NCI-H187 treated with DMSO at 0.1 percent for 48 hours (cell line): ENCODE measurements at places on chromosomes 13 and 19.

DNA sequence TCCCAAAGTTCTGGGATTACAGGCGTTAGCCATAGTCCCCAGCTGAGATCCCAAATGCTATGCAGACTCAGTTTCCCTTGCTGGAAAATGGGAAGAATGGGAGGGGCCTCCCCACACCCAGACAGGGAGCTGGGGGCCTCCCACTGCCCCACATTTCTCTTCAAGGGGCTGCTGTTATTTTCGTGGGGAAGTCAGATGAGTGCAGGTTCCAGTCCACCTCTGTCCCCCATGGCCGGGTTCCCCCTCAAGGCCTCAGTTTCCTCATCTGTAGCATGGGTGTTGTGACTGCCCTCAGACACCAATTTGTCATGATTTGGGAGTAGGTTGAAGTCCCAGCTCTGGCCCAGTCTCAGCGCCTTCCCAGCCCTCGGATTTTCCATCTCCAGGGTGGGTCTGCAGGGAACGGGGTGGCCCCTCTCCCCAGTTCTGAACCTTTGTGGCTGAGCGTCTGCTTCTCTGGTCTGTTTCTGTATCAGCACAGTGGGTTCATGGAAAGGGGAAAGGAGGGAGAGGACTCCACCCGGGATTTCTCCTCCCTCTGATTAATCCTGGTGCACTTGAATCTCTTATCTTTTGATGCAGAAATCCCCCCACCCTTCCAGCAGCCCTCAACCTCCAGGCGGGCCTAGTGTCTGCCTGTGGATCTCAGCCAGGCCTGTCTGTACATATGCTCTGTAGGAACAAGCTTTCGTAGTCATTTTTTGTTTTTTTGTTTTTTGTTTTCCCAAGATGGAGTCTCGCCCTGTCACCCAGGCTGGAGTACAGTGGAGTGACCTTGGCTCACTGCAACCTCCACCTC lies 12.2 kb downstream of the NFIC start:
- DNase-seq, result no peak

GRCh38 chr19:10316229-10317044 lies 622 bp upstream of the FDX2 start:
- DNase-seq, result no peak

DNA sequence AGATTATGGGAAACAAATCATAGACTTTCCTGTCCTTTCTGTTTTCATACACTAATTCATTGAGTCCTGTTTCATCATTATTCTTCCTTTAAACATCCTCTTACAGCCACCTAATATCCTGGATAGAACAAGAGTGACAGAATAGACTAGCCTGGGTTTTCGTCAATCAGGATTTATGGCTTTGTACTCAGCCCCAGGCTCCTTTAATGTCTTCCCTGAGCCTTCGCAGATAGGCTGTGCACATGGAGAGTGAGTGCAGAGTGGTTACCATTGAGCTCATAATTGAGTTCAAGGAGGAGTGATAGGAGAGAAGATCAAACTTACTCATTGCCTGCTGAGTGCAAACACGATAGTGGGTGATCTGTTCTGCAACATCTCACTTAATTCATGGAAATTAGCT lies 304.9 kb downstream of the TDRD3 start:
- no peak for DNase-seq

GRCh38 chr13:35723821-35724220 lies 247.3 kb upstream of the MAB21L1 start:
- no peak for DNase-seq

GRCh38 chr19:33722456-33723239 lies 74.0 kb upstream of the KCTD15 start:
- DNase-seq, result no peak

- no peak for DNase-seq
Observed at GRCh38 chr19:53037101-53038097, 7.1 kb upstream of the ERVV-2 start.

- DNase-seq, result no peak
Observed at GRCh38 chr19:50580240-50580639, 12.0 kb upstream of the LRRC4B start.

DNA sequence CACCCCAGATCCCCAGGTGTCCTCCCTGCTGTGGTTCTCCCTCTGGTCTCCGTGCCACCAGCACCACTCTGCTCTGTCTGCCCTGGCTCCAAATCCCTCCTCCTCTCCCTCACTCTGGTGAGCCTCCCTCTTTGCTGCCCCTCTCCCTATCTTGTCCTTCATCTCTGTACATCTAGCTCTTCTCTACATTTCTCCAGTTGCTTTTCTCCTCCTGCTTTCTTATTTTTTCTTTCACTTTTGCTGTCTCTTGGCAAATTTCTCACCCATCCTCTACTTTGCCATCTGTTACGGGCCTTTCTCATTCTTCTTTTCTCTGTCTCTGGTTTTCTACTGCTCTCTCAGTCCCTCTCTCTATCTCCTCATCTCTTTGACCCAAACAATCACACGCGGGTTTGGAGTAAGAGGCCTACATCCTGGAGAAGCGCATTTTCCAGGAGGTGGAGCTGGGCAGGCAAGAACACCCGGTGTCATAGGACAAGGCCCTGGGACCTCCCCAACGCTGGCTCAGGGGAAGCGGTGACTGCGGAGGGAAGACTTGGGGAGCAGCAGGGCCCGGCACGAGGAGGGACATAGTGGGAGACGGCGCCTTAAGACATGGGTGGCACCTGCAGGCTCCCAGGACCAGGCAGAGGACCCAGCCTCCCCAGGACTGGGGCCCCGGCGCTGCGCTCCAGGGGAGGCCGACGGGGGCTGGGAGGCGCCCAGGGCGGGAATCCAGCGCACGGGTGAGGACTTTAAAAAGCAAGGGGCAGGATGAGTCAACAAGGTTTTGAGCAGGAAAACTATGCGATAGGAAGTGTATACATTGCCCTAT lies 9.9 kb downstream of the ZNF611 start:
- DNase-seq, result no peak

DNA sequence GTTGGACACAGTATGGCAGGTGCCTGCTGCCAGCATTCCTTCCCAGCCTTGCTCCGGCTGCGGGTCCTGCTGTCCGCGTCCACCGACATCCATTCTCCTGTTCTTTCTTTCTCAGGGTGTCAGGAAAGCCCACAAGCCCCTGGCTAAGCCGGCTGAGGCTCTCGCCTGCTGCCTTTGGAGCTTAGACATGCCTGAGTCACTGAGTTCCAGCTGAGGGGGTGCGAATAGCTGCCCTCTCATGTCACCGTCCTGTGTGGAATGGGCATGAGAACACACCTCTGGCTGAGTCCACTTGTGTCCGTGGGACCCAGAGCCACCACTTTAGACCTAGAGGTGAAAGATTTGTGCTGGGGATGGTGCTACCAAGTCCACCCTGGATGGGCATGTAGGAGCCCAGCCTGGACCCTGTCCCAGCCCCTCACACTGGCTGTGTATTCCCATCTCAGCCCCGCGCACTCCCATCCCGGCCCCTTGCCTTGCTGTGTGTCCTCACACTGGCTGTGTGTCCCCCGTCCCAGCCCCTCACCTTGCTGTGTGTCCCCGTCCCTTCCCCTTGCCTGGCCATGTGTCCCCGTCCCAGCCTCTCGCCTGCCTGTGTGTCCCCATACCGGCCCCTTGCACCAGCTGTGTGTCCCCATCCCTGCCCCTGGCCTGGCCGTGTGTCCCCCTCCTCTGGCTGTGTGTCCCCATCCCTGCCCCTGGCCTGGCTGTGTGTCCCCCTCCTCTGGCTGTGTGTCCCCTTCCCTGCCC lies 24.6 kb upstream of the IRS2 start:
- no peak for DNase-seq

- no peak for DNase-seq
Observed at GRCh38 chr13:27283906-27284493, 13.4 kb downstream of the RASL11A start.

DNA sequence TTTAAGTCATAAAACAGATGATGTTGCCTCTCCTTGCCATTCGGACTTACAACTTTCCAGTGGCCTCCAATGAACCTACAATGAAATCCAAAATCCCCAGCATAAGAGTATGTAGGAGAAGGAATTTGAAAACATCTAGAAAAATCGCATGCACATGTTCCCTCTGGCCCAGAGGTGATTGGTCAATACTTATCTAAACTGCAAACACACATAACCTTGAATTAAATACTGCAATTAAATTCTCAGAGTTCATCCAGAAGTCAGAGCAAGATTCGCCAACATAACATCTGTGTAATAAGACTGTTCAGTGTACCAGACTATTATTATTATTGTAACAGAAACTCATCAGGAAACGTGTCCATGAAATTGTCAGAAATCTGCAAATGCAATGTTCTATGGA lies 82.2 kb upstream of the USP29 start:
- DNase-seq, result no peak

GRCh38 chr13:40336228-40337221 lies 329.9 kb downstream of the FOXO1 start:
- no peak for DNase-seq

DNA sequence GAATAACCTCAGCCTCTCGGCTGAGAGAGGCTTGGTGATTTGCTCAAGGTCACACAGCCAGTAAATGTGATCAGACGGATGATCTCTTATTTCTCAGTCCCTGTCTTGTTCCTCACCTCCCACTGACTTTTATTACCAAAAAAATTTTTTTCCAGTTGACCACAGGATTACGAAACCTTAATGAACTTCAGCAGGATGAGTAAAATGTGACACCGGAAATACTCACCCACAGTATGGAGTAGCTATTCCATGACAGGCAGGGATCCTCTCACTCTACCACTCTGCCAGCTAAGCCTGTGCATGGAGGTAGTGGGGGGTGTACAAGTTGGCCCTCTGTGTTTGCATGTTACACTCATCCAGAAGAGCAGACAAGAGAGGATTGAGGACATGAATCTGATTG lies 916.4 kb downstream of the UQCRFS1 start:
- DNase-seq, result no peak

- no peak for DNase-seq
Observed at GRCh38 chr13:110368408-110368807, 61.3 kb downstream of the COL4A2 start.

GRCh38 chr19:12496480-12496879 lies 11.9 kb upstream of the ZNF709 start:
- DNase-seq, result no peak

DNA sequence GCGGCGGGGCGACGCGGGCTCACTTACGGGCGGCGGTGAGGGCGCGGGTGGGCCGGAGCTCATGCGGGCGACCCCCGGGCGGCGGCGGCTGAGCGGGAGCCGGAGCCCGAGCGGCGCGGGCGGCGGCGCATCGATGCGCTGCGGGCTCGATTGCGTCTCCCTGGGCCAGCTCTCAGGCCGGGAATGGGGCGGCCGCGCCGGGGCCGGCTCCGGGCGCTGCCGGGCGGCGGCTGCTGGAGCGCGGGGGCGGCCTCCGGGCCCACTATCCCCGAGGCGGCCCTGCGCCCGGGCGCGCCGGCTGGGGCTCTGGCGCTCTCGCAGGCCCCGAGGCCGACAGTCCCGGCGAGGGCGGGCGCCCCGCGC lies 1.4 kb upstream of the TSHZ3 start:
- no peak for DNase-seq

DNA sequence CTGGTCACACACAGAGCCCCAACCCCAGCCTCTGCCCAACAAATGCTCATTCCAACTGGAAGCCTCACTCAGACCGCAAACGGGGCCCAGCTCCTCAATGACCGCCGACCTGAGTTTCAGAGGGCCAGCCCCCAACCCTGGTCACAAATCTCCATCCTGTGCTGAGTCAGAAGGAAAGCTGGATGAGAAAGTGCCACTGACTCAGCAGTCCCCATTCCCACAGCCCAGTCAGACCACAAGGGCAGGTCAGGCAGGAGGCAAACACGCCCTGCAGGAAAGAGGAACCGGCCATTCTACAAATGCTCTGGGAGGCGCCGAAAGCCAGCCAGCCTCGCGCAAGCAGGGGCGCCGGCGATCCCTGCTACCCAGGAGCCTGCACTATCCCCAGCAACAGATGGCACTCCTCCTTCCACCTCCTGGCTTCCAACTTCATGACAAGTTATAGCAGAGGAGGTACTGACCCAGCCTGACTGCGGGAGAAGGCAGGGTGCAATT lies 14.1 kb upstream of the PRKD2 start:
- DNase-seq, result no peak

GRCh38 chr13:43170506-43170905 lies 147.1 kb downstream of the DNAJC15 start:
- DNase-seq, result no peak

- DNase-seq, result no peak
Observed at GRCh38 chr19:50794074-50794875, 4.1 kb downstream of the ACP4 start.

DNA sequence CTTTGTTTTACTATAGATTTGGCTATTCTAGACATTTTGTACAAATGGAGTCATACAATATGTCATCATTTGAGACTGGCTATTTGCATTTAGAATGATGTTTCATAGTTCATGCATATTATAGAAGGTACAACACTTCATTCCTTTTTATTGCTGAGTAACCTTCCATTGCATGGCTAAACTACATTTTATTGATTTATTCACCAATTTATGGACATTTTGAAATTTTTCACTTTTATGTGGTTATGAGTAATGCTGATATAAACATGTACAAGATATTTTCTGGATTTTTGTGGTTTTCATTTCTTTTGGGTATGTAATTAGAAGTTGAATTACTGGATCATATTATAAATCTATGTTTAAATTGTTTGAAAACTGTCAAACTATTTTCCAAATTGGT lies 710.3 kb upstream of the SLITRK5 start:
- DNase-seq, result no peak

DNA sequence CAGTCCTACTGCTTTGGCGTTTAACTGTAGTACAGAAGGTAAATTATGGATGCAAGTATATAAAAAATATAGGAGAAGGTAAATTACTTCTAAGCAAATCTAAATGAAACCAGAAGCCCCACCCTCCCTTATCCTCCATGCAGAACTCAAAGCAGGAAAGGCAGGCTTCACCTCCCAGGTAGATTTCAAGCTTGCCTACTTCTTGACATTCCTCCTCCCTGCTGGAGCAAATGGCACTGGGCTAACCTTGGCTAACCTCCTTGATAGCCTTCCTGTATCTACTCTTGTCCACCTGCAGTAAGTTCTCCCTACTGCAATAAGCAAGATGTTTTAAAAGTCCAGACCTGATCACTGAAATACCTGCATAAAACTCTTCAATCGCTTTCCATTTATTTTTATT lies 396.0 kb downstream of the IRS2 start:
- no peak for DNase-seq

- no peak for DNase-seq
Observed at GRCh38 chr13:40440990-40441820, 225.2 kb downstream of the FOXO1 start.

DNA sequence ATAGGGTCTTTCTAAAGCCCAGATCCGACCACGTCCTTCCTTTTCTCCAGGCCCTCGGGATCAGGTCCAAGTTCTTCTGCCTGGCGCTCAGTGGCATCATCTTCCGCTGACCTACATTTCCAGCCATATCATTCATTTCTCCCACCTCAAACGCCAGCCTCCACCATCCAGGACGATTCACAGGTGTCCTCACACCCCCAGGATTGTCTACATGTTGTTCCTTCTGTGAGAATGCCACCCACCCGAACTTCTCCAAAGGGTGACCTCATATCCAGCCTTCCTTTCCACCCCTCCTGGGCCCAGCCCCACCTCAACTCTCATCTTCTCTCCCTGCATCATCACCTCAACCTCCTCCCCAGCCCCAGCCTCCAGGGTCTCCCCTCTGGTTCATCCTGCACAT lies 4.7 kb upstream of the KLK5 start:
- no peak for DNase-seq
